NCI-H748 treated with DMSO at 0.1 percent for 48 hours (cell line): ENCODE measurements at places on chromosomes 1 and 21.

DNA sequence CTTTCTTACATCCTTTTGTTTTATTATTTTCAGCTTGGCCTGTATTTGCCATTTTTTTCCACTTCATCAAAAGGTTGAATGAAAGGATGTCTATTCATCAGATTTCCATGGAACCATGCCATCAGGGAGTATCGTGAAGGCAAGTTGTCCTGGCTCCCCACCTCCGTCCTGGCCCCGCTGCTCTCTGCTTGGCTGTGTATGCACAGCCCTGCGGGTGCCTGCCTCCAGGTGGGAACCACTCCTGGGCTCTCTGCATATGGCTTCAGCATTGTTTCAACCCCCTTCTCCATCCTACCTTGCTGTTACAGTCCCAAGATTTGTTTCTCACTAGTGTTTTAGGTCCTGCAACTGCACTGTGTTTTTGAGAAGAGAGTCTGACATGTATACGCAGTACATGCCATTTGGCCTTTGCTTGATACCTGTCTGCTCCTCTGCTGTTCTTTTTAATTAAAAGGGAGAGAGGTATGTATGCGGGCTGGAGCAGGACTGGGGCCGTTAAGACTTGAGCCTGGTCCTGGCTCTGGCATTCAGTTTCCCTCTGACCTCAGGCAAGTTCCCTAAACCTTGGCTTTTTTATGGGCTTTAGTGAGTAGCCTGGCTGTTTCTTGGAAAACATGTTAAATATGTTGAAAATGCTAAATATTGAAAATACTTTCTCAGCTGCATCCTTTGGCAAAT is 69.9 kb upstream of the GCLM start:
- no peak for DNase-seq

- no peak for DNase-seq
Observed at GRCh38 chr1:103108376-103109150, at the start of gene COL11A1. TSS of gene COL11A1 (minus strand) at chr1:103108522. CDS start at chr1:103108178, 344 bp downstream.

DNA sequence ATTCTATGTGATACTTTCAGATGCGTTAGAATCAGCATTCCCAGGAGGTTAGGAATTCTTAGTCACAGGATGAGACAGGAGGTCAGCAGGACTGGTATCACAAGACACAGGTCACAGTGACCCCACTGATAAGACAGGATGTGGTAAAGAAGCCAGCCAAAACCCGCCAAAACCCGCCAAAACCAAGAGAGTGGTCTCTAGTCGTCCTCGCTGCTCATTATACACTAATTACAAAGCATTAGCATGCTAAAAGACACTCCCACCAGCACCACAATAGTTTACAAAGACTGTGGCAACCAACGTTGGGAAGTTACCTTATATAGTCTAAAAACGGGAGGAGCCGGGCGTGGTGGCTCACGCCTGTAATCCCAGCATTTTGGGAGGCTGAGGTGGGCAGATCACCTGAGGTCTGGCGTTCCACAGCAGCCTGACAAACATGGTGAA is 13.9 kb upstream of the ACTA1 start:
- no peak for DNase-seq

- no peak for DNase-seq
Observed at GRCh38 chr1:153261281-153262069, 2.0 kb downstream of the LORICRIN start.

GRCh38 chr1:10856176-10856683 is 59.8 kb upstream of the CASZ1 start:
- no peak for DNase-seq

DNA sequence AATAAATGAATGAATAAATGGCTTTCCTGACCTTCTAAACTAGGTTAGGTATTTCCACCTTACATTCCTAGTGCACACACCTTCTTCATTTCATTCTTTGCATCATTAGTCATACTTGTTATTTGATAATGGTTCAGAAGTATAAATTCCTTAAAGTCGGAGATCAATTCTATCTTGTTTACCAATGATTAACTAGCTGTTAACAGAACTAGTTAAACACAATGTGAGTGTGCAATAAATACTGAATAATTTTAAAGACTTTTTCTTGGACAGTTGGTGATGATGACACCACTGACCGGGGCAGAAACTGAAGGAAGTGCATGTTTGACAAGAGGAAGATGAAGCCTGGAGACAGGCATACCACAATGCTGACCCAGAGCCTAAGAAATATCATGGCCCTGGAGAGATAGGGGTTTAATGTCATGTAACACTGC is 207.1 kb upstream of the DEPDC1 start:
- no peak for DNase-seq

- no peak for DNase-seq
Observed at GRCh38 chr1:15328351-15329103, 81.2 kb upstream of the EFHD2 start.

- no peak for DNase-seq
Observed at GRCh38 chr1:18407166-18408045, 73.3 kb upstream of the KLHDC7A start.

DNA sequence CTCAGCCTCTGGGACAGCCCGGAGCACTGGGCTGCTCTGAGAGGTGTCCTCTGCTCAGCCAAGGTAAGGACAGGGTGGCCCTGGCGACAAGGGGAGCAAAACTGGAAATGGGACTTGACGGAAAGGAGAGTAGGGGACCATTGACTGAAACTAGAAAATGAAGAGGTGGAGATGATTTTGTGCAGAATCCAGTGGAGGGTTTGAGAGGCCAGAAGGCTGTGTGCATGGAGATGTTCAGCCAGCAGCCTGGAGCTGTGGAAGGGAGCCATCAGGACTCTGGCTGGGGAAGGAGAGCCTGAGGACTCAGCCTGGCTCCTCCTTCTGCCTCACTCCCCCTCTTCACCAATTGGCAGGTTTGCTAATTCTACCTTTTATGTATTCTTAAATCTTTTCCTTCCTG is 114.2 kb downstream of the EDEM3 start:
- no peak for DNase-seq

- no peak for DNase-seq
Observed at GRCh38 chr1:53395671-53396215, 63.5 kb upstream of the DMRTB1 start.

- DNase-seq: no peak
Observed at GRCh38 chr1:63891060-63891690, 117.4 kb downstream of the ROR1 start.

DNA sequence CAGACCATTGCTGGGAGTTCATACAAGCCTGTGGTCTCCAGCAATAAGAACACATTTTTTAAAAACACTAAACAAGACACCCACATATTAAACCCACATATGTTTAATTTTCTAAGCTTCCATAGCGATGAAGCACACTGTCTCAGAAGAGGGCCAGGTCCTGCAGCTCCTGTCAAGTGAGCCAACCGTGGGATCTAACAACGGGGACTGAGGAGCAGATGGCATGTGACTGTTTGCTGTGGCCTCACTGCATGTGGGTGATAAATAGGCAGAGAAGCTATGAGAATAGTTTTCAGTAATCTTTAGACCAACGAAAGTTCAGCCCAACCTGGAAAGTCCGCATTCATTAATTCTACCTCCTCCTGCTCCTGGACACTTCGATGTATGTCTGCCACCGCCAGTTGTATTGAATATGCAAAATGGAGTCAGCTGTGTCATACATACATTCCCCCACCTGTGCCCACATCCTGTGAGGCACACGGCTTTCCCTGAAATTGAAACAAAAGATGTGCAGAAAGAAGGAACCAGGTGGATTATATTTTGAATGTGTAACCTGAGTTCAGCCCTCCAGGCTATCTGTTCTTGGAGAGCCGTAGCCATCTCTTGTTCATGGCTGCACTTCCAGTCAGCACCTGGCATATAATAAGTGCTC is 88.2 kb downstream of the MIS18A start:
- DNase-seq: no peak

DNA sequence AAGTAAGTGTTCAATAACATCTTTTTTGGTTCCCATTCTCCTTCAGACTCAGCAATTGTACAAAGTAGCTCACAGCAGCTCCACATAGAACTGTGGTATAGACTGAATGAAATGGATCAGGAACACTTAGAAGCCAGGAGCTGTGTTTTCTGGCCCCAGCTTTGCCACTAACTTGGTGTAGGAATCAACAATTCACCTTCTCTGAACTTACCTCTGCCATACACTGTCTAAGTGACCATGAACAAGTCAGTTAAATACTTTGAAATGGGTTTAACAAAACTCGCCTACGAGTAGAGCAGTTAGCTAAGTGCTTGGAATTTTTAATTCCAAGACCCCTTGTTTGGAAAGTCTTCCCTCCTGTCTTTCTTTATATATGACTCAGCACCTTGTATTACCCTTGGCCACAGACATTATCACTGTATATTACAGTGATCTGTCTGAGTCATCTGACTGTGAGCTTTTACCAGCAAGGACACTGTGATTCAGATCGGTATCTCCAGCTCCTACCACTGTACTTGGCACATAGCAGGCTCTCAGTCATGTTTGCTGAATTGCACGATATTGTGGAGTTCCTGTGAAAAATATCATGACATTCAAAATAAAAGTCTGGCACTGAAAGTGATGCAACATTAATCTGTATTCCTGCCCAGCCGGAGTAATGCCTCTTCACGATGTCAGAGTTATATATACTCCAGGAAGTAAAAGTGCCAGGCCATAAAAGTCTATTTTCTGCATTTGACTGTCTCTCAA is 101.7 kb upstream of the BEND5 start:
- DNase-seq: no peak

DNA sequence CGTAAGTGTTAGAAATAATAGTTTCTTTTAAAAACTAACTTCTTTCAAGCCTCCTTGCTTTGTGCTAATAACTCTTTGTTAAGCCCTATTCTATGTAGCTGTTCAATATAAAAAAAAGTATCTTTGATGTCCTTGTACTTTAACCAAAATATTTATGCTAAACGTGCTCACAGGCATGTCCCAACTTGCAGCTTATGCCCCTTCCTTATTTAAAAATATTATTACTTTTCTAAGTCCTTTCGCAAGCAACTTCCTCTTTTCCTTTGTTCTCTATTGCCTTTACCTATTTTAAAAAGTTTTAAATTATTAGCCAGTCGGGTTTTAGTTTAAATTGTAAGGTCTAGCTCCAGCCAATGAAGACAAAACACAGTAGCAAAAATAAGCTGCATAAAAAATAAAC is 43.4 kb upstream of the NBPF3 start:
- DNase-seq: no peak

DNA sequence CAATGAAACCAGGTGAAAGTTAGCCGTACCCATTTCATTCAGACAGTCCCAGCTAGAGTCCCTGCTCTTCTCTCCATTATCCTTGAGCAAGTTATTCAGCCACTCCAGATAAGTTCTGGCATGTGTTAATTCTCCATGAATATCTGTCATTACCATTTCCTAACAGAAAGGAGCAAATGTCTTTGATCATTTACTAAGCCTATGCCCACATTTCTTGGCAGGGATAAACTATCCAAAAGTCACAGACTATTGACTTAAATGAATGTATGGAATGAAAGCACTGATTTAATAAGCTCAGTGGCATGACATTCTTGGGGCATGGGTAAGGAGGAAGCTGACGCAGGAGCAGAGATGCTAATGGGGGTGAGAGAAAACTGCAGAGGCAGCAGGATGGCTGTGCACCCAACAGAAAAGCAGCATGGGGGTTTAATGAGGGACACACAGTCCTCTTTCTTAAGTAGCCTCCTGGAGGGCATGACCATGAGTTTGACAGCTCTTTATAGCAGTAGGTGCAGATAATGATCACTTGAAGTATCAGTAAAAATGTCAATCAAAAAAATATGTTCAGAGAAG is 17.6 kb upstream of the DHCR24 start:
- DNase-seq: no peak

- no peak for DNase-seq
Observed at GRCh38 chr1:66342707-66343106, 191.2 kb upstream of the SGIP1 start.

GRCh38 chr1:80657044-80657643 is 1143.6 kb upstream of the ADGRL2 start:
- DNase-seq: no peak

DNA sequence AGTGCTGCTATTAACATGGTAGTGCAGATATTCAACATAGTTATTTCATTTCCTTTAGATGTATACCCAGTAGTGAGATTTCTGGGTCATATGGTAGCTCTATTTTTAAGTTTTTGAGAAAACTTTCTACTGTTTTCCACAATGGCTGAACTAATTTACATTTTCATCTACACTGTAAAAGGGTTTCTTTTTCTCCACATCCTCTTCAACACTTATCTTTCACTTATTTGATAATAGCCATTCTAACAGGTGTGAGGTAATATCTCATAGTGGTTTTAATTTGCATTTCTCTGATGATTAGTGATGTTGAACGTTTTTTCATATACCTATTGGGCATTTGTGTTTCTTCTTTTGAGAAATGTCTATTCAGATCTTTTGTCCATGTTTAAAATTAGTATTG is 149.8 kb downstream of the PDE4B start:
- no peak for DNase-seq

DNA sequence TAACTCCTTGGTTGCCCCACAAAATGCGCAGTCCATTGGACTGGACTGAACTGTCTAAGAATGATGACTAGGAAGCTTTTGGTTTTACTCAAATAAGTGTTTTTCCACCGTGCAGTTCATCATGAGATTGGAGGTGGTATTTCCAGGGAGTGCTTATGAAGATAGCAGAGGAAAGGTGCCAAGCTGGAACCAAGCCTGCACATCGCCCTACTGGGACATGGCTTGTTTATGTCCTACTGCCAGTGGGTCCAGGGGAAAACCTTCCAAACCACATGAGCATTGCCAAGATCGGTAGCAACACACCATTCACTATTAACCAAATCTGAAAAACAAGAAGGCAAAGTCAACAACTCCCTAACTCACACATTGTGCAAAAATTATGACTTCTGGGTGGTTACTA is 54.7 kb upstream of the DSCAM start:
- DNase-seq: no peak

DNA sequence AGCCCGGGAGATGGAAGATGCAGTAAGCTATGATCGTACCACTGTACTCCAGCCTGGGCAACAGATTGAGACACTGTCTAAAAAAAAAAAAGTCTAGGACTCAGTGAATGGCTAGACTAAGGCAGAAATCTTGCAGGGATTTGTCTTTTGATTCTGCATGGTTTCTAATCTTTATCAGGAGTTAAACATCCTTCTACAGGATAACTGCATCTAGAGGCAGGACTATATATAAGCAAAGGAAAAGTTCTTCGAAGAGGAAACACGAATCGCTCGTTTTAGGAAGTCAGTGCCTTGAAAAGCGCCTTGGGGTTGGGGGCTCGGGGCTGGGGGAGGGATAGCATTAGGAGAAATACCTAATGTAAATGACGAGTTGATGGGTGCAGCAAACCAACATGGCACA is 602 bp upstream of the UFC1 start:
- DNase-seq: no peak
